ENCODE measurements at places on chromosomes 7 and 10.

- no peak for DNase-seq
These were observed 42.5 kb downstream of the SYPL1 start for GRCh38 chr7:106069471-106070200.

GRCh38 chr10:7040681-7041080 is 370.2 kb downstream of the SFMBT2 start:
- DNase-seq = no peak

GRCh38 chr7:30285536-30286284 is 1.3 kb downstream of the ZNRF2 start:
- peak; percentile 64 for DNase-seq

DNA sequence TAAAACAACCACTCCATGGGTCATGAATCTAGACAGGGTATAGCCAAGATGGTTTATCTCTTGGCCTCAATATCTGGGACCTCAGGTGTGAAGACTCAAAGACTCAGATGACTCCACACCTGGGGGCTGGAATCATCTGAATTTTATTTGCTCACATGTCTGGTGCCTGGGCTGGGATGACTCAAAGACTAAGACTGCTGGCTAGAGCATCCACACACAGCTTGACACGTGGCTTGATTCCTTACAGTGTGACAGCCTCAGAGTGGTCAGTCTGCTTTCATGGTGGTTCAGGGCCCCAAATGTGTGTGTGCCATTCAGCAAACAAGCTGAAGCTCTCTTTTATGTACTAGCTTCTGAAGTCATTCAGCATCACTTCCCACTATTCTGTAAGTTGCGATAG is 333.7 kb downstream of the RNLS start:
- DNase-seq = no peak

GRCh38 chr10:18178854-18179483 is 38.7 kb downstream of the CACNB2 start:
- DNase-seq = no peak

GRCh38 chr10:69360485-69361302 is 56.0 kb downstream of the TACR2 start:
- DNase-seq = peak; percentile 80

DNA sequence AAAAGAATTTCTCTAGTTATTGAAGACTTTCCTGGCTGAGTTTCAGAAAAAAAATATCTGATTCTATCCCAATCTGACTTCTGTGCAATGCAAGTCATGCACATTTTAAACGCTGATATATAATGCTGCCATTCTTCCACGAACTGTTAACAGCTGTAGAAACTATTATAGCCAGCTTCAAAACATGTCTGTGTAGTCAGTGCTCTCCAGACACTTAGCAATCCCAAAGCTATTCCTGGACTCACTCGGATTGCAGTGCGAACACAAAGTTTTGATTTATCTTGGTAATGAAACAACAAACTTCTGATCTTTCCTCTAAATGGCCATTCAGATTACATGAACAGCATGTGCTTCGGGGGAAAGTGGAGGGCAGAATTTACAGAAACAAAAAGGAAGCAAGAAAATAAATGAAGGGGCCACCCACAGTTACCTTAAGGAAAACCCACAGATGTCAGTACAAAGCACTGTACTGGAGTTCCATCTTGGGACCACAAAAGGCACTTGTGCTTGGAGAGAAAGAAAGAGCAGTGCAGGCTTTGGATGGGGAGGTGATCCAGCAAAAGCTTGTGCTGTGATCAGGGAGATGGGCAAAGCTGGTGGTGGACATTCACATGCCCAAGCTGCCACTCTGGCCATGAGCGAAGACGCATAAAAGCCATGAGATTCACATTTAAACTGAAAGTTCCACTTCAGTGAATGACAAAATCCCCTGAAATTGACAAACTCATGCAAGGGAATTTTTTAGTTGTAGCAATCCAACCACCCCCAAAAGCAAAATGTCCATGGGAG is 32.1 kb upstream of the ADO start:
- peak; percentile 78 for DNase-seq

DNA sequence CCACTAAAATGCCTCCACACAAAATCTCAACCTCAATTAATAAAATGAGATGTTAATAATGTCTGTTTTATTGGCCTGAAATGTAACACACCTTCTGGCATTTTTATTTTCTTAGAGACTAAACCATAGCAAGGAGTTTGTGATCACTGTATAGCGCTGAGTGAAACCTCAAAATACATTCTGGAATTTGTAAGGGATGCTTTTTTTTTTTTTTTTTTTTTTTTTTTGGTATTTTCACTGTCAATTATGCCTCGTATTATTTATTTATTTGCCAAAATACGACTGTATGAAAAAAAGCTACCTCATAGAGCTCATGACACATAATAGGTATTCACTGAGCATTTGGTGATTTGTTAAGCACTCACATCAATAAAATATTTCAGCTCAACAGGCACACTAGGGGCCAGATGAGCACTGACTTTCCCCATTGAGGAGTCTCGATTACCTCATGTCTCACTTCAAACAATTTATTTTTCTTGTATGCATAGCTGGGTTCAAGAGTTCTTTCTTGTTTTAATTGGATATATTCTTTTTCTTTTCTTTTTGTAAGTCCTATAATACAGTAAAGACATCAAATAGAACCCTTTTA is 36.5 kb downstream of the SEMA3C start:
- no peak for DNase-seq

DNA sequence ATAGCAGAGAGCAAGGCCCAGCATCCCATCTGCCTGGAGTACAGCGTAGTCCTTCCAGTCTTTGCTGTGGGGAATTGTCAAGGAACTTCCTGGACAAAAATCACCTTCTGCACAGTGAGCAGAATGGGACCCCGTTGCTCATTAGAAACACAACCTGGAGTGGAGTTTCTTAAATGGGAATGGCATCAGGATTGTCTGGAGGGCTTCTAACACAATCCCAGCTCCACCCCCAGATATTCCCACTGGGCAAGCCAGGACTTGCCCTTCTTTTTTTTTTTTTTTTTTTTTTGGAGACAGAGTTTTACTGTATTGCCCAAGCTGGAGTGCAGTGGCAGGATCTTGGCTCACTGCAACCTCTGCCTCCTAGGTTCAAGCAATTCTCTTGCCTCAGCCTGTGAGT is 356.4 kb downstream of the GALNT17 start:
- DNase-seq = no peak

DNA sequence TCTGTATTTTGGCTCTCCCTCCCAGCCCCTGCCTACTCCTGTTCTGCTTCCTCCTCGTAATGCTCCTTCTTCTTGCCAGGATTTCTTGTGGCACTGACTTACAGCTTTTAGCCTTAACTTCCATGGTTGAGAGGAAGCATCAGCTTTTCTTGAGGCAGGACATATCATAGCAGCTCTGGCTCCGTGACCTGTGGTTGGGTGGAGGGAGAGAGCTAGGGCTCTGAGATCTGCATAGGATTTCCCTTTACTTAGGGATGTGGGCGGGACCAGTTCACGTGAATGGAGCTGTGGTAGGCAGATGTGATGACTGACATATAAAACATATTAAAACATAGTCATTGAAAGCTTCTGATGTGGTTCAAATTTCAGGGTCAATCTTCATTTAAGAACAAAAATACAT is 10.6 kb upstream of the RAB11FIP2 start:
- DNase-seq = no peak

- no peak for DNase-seq
These were observed 21.1 kb downstream of the SLC29A4 start for GRCh38 chr7:5303591-5304505.

- no peak for DNase-seq
These were observed 12.9 kb upstream of the SNX10 start for GRCh38 chr7:26278770-26279169.

DNA sequence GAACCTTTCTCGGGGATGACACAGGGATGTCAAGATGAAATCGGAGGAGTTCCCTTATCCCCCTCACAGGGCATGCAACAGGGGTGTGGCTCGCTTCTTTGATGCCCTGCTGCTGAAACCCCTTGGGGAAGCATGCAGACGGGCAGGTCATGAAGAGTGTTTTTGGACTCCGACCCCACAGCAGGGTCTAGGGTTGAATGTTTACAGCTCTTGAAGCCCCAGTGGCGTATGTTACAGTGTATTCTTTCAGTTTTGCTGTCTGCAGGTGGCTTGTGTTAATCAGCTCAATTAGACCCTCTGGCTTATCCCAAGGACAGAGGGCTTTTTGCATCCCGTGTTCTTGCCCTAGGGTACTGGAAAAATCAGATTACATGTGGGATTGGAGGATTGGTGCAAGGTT is 446.5 kb downstream of the LRMDA start:
- DNase-seq = no peak

DNA sequence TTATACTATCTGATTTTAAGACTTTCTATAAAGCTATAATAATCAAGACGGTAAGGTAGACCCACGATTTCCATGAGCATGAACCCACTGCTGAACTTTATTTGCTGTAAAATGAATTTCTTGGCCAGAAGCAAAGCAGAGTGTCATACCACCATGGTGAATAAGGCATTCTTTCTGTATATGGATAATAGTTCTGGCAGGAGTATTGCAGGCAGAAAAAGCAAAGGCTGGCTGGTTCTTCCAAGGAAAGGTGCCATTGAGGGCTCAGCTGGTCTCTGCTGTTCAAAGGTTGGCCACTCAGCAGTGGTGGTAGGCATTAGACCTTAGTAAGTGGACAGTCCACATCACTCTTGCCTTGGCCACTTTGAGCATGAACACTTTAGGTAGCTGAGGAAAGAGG is 104.1 kb upstream of the KCNMA1 start:
- no peak for DNase-seq

- no peak for DNase-seq
These were observed 50.5 kb downstream of the MRC1 start for GRCh38 chr10:17859492-17860156.

DNA sequence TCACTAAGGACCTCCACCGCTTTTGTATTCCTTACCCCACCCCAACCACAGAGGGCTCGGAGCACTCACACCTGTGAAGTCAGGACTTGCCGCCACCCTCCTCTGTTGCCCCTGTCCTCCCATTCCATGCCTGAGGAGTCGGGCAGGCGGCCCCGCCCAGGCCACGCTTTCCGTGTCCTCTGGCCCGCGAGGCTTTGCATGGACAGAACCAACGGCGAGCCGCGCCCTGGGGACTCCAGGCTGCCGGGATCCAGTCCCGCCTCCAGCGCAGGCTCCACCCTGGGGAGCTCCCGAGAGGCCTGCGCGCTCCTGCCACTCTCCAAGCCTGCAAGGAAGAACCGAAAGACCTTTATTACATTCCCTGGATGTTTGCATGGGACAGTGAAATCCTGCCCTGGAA is 366.4 kb upstream of the POM121L12 start:
- no peak for DNase-seq

DNA sequence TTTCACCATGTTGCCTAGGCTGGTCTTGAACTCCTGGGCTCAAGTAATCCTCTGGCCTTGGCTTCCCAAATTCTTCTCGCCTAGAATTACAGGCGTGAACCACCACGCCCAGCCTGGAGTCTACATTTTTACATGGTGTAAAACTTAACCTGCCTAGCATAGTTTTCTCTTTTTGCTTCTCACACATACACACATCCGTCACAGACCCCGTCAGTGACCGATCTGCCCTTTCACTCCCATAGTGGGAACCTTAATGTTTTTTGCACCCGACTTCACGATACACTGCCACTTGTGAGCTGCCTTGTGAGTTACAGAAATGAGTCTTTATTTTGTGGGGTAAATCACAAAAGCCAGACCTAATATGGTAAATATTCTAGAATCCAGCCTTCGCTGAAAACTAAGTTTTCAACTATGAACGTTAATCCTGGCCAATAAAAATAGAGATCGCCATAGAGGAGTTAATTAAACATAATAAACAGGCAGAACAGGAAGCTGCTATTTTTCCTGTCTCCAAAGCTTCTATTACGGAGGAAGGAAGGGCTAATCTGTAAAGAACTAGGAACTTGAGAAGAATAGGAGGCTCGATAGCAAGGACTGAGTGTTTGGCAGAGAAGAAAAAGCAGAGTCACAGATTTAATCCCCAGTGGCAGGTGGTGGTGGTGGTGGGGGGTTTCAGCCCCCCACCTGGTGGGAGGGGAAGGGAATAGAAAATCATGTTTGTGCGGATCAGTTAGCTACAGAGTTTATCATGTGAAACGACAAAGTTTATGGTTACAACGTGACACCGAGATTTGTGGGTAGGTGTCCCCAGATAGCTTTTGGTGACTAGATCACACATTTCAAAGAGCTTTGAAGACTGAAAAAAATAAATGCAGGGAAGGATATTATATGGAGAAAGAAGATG is 14.7 kb upstream of the FAM171A1 start:
- no peak for DNase-seq

DNA sequence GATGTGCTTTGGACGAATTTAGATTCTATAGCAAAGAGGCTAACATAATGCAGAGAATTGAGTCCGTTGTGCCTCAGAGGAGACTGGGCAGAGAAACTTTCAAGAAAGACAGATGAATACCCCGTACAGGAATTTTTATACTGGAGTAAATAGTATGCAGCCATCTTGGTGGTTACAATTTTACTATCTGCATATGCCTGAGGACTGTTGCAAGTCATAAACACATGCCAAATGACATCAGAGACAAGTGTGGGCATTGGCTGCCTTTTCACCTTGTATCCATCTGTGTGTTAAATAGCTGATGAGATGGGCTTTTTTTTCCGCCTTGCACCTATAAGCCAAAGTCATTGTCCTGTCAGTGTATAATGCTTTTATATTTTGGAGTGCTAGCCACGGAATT is 267.5 kb upstream of the SP4 start:
- no peak for DNase-seq

DNA sequence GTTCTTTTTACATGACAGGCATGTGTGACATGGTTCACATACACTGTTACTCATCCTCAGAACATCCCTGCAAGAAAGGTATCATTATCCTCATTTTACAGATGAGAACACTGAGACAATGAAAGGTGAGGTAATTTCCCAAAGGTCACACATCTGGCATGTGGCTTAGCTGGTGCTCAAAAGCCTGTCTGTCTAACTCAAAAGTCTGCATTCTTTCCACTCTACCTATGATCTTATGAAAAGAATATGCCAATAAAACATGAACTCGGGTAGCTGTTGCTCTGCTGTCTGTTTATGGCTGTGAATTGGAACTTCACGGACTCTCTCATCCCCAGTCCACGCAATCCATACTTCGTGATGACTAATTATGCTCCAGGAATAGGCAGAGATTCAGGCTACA is 79.0 kb upstream of the ODAD2 start:
- DNase-seq = no peak

- DNase-seq = no peak
These were observed 27.6 kb upstream of the BMS1 start for GRCh38 chr10:42755028-42755451.

- no peak for DNase-seq
These were observed 138.0 kb upstream of the STK17A start for GRCh38 chr7:43444711-43445578.

- DNase-seq = no peak
These were observed 244.4 kb downstream of the CHCHD3 start for GRCh38 chr7:132837529-132837928.

DNA sequence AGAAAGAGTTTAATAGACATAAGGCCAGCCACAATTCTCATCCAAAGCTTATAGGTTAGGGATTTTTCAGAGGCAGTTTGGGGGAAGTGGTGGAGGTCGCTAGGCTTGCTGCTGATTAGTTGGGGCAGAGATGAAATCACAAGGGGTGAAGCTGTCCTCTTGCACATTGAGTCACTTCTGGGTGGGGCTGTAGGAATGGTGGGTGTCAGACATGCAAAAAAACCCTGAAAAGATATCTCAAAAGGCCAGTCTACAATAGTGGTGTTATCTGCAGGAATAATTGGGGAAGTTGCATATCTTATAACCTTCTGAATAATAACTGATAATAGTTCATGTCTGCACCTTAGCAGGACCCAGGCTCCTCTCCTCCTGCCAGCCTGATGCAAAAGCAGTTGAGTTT is 2.1 kb downstream of the FAM24B start:
- DNase-seq = no peak
